Activated naive CD4-positive, alpha-beta T cell treated with anti-CD3 and anti-CD28 coated beads, Interleukin-2, amount 50 U/mL, for 16 hours (primary cell): ENCODE measurements at places on chromosomes 13 and 19.
A peak's percentile ranks its signal among the peaks of the same experiment; 100 is the strongest.

- DNase-seq = peak; percentile 56
Measured at GRCh38 chr19:54415208-54415900, at the start of gene TTYH1. TTYH1 (plus strand) TSS chr19:54415464; CDS start chr19:54415553, 89 bp downstream.

GRCh38 chr13:59747529-59747928 is 416.2 kb downstream of the DIAPH3 start:
- DNase-seq = no peak

DNA sequence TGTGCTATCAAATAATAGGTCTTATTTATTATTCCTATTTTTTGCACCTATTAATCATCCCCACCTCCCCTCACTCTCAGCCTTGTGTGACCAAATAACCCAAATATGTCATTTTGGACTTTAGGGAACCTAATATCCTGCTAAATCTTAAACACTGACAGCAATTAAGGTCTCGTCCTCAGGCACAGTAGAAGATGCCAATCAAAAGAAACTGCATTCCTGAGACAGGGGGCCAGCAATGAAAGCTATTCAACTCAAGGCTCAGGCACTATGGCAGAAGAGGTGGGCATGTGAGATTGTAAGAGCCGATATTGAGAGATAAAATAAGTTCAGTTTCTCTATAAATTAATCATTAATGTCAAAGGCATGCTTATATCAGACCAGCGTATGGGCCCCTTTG is 1437.7 kb upstream of the PCDH9 start:
- no peak for DNase-seq

DNA sequence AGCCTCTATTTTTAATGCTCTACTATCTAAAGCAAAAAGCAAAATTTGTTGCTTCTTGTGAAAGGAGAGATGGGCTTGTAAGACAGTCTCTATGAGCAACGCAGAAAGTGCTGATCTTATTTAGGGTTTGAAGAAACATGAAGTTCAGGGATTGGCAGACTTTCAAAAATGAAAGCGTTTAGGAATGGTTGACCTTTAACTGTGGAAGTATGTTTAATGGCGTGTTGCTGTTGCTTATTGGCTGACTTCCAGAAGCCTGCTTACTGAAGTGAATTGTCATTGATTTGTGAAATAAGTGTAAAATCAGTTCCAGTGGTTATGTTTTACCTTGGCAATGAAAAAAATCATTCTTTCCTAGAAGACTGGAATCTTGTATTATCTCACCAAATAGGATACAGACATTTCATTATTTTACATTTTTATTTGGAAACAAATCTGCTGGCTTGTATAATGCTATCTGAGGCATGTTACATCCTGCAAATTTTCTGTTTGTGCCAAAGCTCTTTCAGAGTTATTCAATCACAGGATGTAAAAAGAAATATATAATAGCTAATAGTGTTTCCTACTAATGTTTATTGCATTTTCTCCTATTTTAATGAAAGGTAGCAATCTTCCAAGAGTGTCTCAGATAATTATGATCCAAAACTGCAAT is 221.3 kb upstream of the SLITRK6 start:
- no peak for DNase-seq

- peak; percentile 47 for DNase-seq
Measured at GRCh38 chr19:46787331-46788261, 798 bp downstream of the SLC1A5 start.

GRCh38 chr13:20519875-20520274 is 5.8 kb downstream of the CRYL1 start:
- DNase-seq = no peak

DNA sequence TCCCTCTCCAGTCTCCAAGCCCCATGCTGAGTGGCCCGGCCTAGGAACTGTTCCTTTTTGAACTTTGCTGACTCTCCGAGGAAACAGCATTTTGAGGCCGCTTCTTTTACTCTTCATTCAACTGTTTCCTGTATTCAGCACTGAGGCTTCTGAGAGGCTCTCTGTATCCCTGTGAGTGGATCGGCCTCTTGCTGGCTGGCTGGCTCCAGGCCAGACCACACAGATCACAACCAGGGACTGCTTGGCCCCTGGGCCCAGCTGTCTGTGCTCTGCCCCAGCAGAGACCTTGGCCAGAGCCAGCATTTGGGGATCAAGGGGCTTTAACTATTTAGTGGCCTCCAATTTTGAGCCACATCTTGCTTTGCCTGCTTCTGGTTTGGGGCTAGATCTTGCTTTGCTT is 75.6 kb upstream of the KL start:
- no peak for DNase-seq

DNA sequence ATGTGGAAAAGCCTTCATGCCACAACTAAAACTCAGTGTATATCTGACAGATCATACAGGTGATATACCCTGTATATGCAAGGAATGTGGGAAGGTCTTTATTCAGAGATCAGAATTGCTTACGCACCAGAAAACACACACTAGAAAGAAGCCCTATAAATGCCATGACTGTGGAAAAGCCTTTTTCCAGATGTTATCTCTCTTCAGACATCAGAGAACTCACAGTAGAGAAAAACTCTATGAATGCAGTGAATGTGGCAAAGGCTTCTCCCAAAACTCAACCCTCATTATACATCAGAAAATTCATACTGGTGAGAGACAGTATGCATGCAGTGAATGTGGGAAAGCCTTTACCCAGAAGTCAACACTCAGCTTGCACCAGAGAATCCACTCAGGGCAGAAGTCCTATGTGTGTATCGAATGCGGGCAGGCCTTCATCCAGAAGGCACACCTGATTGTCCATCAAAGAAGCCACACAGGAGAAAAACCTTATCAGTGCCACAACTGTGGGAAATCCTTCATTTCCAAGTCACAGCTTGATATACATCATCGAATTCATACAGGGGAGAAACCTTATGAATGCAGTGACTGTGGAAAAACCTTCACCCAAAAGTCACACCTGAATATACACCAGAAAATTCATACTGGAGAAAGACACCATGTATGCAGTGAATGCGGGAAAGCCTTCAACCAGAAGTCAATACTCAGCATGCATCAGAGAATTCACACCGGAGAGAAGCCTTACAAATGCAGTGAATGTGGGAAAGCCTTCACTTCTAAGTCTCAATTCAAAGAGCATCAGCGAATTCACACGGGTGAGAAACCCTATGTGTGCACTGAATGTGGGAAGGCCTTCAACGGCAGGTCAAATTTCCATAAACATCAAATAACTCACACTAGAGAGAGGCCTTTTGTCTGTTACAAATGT is 16.4 kb downstream of the ZNF175 start:
- DNase-seq = no peak

DNA sequence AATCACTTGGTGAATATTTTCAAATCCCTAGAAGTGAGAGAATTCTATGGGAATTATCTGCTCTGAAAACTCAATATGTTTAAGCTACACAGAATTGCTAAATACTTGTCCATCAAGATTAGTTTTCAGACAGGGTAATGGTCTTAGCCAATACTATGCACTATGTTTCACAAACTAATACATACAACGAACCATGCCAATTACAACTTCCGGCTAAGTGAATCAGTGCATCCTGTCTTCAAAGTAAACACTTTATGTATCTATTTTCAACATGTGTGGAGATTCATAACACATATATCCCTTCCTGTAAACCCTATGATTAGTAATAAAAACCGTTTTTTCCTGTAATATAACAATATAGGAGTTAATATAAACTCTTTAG is 181.5 kb downstream of the POSTN start:
- DNase-seq = no peak

DNA sequence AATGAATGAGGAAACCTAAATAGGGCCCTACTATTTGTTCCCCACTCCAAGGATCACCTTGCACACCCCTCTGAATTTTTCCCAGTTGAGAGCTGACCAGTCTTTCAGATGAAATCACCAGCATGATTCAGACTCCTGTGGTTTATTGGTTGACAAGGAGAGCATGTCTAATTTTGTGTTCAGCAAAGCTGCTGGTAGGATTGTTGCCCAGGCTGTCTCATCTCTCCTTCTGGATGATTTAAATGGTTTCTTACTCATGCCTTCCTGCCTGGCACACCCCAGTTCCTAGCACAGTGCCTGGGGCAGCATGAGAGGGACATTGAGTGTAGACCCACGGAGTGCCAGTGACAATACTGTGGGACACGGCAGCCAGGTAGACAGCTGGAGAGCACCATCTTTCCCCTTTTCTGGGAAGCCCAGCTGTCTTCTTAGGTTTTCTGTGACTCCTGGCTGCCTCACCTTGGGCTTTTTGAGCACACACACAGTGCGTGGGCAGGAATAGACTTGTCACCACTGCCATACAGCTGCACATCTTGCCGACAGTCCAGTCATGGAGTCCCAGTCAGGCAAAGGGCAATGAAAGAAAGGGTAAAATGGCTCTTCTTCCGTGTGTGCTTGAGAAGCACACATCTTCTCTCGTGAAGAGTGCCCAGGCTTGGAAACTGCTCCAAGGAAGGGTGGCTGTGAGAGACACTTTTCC is 12.3 kb downstream of the FGF9 start:
- DNase-seq = no peak

DNA sequence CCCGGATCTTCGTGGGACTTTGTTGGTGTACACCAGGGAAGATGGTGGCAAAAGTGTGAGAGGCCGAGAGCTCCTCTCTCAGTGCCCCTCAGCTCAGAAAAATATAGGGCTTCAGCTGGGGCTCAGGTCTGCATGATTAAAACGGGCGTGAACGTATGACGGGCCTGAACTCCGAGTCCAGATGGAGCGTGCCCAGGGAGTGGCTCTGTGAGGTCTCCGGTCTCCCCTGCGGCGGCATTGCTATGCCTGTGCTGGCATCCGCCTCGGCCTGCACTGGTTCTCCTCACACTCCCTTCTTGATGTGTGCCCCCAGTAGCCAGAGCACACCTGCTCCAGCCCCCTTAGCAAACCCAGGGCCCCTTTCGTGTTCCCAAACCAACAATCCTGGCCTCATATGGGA is 82.0 kb downstream of the TEX29 start:
- no peak for DNase-seq

DNA sequence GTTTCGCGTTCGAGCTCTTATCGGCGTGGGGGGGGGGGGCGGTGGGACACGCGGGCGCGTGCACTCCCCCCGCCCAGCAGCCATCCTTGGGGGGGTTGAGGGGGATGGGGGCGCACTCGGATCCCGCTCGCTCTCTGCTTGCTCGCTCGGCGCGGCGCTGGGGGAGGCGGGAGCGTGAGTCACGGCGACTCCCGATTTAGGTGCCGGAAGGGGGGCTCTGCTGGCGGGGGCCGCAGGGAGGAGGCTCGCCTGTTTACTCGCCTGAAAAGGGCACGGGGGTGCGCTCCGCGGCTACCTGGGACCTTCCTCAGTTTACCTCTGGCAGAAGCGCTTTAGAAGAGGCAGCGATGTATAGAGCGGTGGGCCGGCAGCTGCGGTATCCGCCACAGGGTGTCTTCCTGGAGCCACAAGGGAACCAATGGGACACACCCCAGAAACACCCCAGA is 1.1 kb upstream of the PDE4A start:
- DNase-seq = peak; percentile 49

DNA sequence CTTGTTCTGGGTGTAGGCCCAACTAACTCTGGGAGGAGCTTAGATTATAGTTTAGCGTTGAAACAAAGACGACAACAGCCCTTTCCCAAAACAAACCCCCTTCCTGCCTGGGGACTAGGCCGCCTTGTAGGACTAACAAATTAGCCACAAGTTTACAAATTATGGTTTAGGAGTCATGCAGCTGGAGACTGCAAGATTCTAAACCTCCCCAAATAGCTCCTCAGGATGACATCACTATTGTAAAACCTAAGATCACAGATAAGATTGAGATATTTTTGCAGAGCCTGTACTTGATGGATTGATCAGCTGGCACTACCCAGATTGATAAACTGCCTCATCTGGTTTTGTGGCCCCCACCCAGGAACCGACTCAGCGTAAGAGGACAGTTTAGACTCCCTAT is 2.3 kb upstream of the SLC25A15 start:
- no peak for DNase-seq

- no peak for DNase-seq
Measured at GRCh38 chr13:32125221-32125689, 93.7 kb downstream of the FRY start.

- DNase-seq = no peak
Measured at GRCh38 chr19:49938662-49939061, 9.4 kb upstream of the NUP62 start.

GRCh38 chr13:73913751-73914518 is 220.3 kb downstream of the KLF12 start:
- no peak for DNase-seq

- DNase-seq = no peak
Measured at GRCh38 chr13:77523834-77524728, 11.4 kb upstream of the SCEL start.

DNA sequence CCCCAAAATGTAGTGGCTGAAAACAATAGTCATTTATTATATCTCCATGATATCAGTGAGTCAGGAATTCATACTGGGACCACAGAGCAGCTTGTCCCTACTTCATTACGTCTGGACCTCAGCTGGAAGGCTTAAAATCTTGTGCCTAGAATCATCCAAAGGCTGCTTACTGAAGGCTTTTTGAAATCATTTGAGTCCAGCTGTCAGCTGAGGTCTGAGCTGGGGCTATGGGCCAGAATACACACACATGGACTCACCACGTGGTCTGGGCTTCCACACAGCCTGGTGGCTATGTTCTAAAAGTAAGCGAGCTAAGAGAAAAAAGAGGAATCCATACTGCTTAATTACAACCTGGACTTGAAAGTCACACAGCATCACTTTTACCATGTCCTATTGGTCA is 209.2 kb downstream of the KCTD12 start:
- DNase-seq = no peak

DNA sequence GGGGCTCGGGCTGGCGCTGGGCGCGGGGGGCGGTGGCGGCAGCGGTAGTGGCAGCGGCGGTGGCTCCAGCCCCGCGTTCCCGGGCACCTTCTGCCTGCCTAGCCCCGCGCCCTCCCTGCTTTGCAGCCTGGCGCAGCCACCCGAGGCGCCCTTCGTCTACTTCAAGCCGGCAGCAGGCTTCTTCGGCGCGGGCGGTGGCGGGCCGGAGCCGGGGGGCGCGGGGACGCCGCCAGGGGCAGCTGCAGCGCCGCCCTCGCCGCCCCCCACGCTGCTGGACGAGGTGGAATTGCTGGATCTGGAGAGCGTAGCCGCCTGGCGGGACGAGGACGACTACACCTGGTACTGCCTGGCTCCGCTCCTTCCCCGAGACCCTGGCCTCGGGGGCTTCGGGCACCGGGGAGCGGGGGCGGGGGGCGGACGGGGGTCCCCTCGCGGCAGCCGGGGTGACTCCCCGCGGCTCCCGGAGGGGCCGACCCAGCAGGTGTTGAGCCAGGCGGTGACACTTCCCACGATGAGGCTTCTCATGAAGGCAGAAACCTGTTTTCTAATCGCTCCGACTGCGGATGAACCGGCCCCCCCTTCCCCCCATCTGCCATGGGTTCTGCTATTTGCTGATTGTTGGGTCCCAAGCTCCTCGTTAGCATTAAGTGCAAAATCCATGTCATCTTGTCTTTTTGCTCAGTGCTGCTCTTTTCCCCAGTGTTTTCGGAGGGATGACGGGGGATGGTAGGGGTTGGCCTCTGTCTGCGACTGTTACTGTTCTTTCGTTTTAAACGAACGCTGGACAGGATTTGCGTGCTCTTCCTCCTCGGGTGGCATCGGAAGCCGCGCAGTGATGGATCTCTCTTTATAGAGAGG is 943 bp downstream of the SLAIN1 start:
- peak; percentile 52 for DNase-seq

GRCh38 chr13:30051531-30052060 is 201.2 kb upstream of the UBL3 start:
- no peak for DNase-seq

- DNase-seq = no peak
Measured at GRCh38 chr13:65911546-65912193, 1318.5 kb downstream of the PCDH9 start.

- peak; percentile 33 for DNase-seq
Measured at GRCh38 chr19:1364070-1364704, 19.5 kb upstream of the NDUFS7 start.
